ENCODE measurements at places on chromosomes 2 and 18. TPM values are rescaled to one million over a fixed set of nuclear protein-coding genes. Genes with fewer than 3 reads are reported as not detected.

DNA sequence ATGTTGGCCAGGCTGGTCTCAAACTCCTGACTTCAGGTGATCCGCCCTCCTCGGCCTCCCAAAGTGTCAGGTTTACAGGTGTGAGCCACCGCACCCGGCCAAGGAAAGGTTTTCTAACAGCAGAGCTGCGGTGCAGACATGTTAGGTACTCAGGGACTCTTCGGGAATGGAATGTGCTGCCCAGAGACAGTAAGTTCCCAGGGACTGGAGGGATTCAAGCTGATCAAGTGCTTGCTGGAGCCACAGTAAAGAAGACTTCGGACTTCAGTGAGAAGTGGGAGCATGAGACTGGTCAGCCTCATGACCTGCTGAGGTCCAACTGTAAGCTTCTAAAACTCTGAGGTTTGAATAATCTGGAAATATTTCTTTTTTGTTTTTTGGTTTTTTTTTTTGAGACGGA, 7.8 kb upstream of the DES start:
- H3K4me1 ChIP-seq, result no peaks in the 10 kb centered on the region
- peaks cover 8% of the 10 kb centered on the region for H3K27me3 ChIP-seq
- no peaks in the 10 kb centered on the region for H3K36me3 ChIP-seq
- H3K4me3 ChIP-seq, result no peak overlapping the region
- DNase-seq, result no peak

Gene ABHD1
- 0.25 TPM for polyA plus RNA-seq

Gene ABCG8
- polyA plus RNA-seq, result not detected

GRCh38 chr2:70837980-70838925, 2.6 kb upstream of the CD207 start:
- DNase-seq, result no peak
- H3K27me3 ChIP-seq, result no peaks in the 10 kb centered on the region
- H3K36me3 ChIP-seq, result no peaks in the 10 kb centered on the region
- peak overlapping the region; percentile 14 for H3K4me3 ChIP-seq

- peak; percentile 36 for DNase-seq
- H3K4me1 ChIP-seq, result peaks cover 40% of the 10 kb centered on the region
- peaks cover 63% of the 10 kb centered on the region for H3K36me3 ChIP-seq
- H3K4me3 ChIP-seq, result peak overlapping the region; percentile 25
These were observed 18.1 kb downstream of the TET3 start for GRCh38 chr2:74002505-74003421.

GRCh38 chr2:19882286-19882685, 19.5 kb downstream of the TTC32 start:
- H3K36me3 ChIP-seq, result no peaks in the 10 kb centered on the region
- no peak overlapping the region for H3K27ac ChIP-seq
- no peak for DNase-seq
- peaks cover 3% of the 10 kb centered on the region for H3K4me1 ChIP-seq

Gene DNAJC5G
- polyA plus RNA-seq, result not detected

Gene SYT4
- polyA plus RNA-seq, result not detected

Gene TTC27
- polyA plus RNA-seq, result 3.0 TPM

- no peaks in the 10 kb centered on the region for H3K36me3 ChIP-seq
- H3K4me3 ChIP-seq, result no peak overlapping the region
- peaks cover 5% of the 10 kb centered on the region for H3K27me3 ChIP-seq
- no peak overlapping the region for H3K27ac ChIP-seq
- DNase-seq, result no peak
These were observed 114.1 kb downstream of the GBX2 start for GRCh38 chr2:236054125-236054524.

Data from CD14-positive monocyte (primary cell).